ENCODE measurements at places on chromosomes 2 and 18.

DNA sequence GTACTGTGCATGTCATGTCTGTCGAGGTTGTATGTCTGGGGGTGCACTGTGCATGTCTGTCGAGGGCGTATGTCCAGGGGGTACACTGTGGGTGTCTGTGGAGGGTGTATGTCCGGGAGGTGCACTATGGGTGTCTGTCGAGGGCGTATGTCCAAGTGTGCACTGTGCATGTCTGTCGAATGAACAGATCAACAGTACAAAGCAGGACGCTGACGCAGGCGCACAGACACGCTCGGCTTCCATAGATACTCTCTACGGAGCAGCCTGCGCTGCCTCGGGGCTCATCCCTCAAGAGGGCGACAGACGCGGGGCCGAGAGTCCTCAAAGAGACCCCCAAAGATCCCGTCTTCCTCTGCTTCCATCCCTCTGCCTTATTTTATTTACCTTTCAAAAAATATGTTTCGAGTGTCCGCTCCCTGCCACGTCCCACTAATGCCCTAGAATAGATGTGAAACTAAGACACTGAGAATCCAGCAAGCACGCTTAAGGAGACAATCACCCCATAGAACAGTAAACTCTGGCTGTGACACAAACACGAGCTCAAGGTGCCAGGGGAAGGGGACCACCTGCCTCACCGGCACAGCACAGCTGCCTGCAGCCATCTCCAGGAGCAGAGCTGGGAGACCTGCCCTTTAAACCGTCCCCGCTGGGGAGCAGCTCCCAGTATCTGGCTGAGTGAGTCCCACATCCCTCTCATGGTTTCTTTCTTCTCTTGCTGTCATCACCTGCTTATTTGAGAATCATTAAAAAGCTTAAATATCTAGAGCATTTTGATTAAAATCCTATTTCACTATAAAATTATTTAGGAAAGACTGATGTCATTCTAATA, 250.5 kb upstream of the MYT1L start:
- DNase-seq: no peak

DNA sequence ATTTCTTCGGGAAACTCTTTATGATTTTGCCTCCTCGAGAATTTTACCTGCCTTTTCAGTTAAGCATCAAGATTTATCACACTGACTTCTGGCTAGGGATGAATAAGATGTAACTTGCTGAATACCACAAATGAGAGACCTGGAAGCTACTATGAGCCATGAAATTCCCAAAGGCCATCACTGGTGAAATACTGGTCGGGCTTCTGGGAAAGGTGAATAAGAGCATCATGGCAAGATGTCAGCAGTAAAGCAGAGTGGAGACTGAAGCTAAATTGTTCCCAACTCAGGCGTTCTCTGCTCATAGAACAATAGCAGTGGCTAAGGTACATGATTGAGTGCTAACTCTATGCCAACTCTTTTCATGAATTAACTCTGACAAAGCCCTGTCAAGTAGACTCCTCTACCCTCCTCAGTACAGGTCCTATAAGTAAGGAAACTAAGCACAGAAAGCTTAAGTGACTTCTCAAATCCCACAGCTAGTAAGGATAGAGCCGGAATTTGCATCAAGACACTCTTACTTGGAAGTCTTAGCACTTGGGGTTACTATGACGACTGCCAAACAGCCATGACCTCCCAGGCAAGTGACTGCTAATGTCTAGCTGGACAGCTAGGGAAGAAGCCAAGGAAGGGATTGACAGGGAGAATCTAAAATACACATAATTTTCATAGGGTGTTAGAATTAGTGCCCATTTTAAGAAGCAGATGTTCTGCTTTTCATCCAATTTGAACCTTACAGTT, 22.7 kb upstream of the DSC3 start:
- no peak for DNase-seq

- no peak for DNase-seq
Measured at GRCh38 chr2:1864981-1865421, 120.7 kb upstream of the PXDN start.

DNA sequence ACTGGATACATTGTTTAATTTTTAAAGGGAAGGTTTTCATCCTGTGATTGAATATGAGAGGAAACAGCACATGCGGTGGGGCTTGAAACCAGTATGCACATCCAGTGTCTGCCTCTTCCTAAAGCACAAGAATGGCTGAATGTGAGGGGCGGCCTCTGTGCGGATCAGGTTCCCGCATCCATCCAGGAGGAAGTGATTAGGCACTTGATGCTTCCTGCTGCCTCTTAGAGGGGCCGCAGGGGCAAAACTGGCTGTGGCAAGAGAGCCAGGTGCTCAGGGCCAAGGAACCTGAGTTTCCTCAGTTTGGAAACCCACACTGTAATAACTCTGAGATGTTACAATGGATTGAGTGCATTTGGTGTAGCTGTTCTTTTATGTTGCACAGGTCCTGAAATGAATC, 48.8 kb downstream of the THNSL2 start:
- DNase-seq: no peak

DNA sequence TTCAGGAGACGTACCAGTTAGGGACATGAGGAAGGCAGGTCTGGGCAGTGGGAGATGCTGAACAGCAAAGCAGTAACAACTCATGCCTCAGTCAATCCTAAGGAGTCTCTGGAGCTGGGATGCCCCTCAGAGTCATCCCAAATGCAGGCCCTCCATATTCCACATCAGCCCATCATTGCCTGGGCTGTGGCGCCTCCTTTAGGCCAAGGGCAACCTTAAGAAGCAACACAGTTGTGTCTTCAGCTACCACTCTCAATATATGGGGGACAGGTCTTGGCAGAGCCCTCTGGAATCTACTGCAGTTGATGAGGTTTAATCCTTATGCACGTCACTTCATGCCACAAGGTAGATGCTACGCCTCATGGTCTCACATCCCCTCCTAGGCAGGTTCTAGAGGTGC, 682.0 kb upstream of the RAB6C start:
- DNase-seq: no peak

GRCh38 chr18:24801001-24801400, 340.6 kb downstream of the HRH4 start:
- DNase-seq: no peak

DNA sequence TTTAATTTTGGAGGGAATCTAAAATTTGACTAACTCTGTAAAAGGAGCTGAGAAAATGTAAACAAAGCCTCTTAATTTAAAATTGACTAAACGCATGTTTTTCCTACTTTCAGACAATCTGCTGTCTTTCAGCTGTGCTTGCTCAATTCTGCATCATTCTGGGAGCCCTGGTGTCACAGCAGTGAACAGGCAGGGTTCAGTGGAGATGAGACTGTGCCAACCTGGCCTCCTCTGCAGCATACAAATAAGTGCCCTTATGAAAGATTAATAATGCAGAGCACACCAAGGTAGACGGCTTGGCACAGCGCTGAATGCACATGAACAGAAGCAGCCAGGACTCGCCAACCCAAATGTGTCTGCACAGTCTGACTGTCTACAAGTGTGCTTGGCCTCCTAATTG, 222.0 kb upstream of the CHAC2 start:
- DNase-seq: no peak

GRCh38 chr18:79484661-79485621, 89.2 kb downstream of the NFATC1 start:
- DNase-seq: no peak

Measured in activated B cell treated with CpG ODN at 0.5 μM for 24 hours (primary cell).